Retinal pigment epithelial cell (primary cell): ENCODE measurements at places on chromosomes 12 and 14.

DNA sequence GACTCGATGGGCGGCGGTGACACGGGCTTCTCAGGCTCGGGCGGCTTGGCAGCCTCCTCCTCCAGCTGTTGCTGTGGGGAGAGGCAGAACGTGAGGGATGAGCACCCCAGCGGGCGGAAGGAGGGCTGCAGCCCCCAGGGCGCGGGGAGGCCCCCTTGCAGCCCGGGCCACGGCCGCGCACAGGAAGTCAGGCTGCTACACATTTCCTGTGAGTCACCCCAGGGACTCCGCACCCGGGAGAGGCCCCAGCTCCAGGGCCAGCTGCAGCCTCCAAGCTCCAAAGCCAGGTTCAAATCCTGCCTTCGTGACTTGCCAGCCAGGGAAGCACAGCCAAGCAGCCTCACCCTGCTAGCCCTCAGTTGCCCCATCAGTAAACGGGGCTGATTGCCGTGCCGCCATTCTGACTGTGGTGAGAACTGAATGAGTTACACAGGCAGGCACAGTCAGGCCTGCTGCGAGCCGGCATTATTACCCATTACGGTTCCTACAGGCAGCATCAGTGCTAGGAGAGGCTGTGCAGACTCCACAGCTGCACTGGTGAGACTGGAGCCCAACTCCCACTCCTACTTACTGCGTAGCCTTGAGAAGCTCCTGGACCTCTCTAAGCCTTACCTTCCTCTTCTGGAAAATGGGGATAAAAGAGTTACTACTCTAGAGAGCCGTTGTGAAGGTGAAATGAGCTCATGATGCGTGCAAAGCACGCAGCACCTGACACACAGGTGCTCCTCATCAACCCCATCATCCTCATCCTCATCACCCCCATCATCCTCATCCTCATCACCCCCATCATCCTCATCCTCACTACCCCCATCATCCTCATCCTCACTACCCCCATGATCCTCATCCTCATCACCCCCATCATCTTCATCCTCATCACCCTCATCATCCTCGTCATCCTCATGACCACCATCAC lies 100.9 kb downstream of the NCOR2 start:
- no peak for DNase-seq

DNA sequence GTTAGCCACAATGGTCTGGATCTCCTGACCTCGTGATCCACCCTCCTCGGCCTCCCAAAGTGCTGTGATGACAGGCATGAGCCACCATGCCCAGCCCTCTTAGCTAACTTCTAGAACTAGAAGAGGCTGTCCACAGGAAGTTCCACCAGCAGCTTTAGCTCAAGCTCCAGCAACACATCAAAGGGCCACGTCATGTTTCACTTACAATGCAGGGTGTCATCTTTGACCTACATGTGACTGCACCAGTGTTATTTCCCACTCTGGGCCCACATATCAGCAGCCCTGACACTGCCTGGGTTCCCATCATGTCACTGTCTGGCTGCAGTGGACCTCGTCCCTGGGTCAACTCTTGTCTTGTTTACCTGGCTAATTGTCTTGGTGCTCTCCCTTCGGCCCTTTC lies 147.2 kb downstream of the GRIN2B start:
- no peak for DNase-seq

GRCh38 chr12:55025508-55025907 lies 5.7 kb downstream of the NEUROD4 start:
- no peak for DNase-seq

DNA sequence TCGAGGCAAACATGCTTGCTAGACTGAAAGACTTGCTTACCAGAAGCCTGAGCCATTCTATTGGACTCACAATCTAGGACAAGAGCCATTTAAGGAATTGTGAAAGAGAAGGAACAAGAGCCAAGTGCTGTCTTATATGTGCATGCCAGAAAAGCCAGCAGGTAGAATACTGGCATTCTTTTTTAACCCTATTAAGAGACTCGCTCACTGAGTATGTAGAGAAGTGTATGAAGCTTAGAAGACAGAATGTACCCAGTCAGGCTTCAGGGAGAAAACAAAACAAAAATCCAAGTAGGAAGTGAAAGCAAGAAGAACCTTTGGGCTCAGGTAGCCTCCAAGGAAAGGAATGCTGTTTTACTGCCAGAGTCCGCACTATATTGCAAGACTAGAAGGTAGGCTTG lies 65.9 kb downstream of the DCAF5 start:
- DNase-seq: no peak

- DNase-seq: no peak
These were observed 390 bp downstream of the JKAMP start for GRCh38 chr14:59484639-59485175.

DNA sequence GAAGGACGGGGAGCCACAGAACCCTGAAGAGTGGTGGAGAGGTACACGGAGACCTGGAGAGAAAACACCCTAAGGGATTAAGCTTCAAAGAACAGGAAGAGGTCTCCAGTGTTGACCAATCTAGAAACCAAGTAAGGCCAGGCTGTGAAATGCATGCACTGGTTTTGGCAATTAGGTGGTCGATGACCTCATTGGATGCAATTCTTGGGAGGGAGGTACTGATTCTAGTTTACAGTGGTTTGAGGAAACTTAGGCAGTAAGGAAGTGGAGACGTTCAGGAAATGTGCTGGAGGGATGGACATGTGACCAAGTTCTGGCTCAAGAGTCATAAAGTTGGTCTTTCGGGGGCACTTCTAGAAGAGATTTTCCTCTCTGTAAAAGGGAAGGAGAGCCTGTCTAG lies 91.3 kb upstream of the CEP83 start:
- DNase-seq: no peak

DNA sequence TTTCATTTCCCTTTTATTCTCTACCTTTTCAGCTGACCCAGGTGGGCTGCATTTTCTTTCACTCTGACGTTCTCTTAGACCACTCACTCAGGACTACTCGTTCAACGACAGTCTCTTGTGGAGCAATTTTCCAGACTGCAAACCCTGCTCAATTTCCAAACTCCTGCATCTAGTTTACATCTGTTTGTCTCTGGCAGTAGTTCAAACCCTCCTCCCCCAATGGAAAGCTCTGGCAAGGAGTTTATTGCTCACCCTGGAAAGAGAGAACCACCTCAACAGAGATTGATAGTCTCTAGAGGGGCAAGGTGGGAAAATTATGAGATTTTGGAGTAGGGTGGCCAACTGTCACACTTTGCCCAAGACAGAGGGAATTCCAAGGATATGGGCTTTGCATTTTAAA lies 130.2 kb downstream of the TSHR start:
- no peak for DNase-seq

DNA sequence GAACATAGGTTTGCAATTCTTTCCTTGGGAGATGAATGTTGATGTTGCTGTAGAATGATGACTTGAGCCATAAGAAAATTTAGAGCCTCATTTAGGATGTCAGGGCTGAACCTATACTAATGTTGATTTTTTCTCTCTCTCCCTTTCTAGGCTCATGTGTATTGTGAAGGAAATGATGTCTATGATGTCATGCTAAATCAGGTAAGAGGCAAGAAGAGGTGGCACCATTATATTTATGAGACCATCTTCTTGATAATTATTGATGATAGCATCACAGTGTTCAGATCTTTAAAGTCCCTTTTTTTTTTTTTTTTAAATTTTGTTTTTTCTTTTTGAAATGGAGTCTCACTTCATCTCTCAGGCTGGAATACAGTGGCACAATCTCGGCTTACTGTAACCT lies 3.3 kb downstream of the PARP2 start:
- DNase-seq: no peak

- DNase-seq: no peak
These were observed 124.8 kb upstream of the LMO3 start for GRCh38 chr12:16730772-16731171.

DNA sequence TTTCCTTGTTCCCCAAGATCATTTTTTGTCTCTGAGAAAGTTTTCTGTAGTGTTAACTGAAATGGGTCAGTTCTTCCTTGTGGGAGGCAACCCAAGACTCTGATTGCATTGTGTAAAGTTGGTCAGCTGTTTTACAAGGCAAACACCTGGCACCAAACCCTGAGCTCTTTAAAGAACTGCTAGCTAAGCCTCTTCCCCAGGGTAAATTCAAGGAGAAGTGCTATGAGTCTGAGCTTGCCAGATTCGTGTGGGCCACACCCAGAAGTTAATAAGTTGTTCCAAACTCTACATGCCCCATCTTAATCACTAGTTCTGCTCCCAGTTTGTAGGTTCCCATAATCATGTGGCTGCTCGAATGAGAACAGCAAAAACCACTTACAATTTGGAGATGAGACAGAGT lies 214.5 kb downstream of the BTG1 start:
- DNase-seq: no peak

- DNase-seq: no peak
These were observed 3.3 kb upstream of the CCND2 start for GRCh38 chr12:4270016-4270830.

DNA sequence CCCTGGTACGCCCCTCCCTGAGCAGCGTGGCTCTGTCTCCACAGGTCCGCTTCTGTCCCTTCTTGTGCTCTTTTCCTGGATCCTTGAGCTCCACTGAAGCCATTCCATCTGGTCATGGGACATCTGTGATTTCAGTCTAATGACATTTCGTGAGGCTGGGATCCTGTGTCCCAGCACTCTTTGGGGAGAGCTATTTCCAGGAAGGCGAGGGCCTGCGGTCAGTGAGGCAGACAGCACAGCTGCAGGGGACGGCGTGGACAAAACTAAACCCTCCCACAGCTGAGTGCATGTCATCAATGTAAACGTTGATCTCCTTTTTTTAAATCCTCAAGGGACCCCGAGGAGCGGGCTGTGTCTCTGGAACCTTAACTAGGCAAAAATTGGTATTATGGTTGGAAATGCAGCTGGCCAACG lies 127.7 kb downstream of the DACT1 start:
- no peak for DNase-seq

DNA sequence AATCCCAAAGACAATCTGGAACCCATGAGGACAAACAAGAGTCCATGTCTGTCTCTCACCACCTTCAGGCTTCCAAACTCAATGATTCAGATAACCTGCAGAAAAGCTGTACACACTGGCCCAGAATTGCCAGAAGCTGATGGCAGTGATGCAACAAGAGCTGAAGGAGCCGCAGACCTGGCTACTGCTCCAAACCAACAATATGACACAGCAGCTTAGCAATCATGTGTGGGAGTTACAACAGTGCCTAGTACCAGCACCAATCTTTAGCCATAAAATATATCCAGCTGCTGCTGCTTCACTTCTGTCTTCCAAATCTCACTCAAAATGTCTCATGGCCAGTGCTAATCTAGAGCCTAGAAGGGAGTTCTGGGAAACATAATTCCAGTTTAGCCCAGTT lies 22.0 kb downstream of the RPS6KA5 start:
- no peak for DNase-seq

DNA sequence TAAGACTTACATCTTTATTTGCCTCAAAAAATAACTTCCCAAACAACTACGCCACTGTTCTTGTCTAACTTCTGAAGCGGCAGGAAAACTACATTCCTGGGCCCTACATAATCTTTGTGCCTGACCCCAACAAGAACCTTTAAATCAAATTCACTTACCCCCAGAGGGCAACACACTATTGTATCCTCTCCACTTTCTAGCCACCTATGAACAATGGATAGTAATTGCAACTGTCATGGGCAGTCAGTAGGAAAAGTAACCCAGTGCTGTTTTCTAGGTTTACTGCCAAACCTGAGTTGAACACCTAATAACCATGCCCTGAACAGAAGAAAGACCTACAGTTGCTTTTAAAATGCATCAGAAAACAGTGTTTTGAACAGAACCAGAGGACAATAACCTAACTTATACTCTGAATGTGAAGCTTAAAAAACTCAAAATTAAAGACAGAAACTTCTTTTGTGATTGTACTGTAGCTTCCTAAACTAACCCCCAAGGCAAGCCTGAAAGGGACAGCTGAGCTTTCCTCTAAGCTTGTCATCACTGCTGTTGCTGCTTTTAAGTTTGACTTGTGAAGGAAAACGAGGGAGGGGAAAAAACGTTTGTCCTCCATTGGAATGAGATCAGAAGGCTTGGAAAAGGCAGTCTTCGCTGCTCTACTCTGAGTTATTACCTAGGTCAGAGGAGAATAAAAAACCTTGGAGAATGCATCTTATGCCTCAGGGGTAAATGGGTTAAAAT lies 195.7 kb downstream of the SOX5 start:
- no peak for DNase-seq

DNA sequence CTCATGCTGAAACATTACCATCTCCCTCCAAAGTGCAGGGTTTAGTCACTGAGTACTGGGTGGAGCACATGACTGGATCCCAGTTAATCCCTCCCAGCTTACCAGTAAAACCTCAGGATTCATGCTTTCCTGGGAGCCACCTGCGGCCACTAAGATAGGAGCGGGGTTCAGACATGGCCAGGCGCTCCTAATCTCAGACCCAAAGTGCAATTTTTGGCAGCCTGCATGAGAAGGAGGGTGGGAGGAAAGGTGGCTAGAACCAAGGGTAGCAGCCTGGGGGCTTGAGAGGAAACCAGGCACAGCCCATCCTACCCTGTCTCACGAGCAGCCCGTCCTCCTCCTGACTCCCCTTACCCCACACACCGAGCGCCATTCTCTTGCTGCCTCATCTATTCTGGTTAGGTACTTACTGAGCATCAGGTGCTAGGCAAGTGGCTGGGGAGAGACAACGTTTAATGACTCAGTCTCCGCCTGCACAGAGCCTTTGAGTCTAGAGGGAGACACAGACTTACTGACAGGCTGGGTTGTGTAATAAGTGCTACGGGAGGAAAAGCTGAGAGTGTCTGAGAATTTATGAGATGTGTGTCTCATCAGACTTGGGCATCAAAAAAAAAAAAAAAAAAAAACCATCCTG lies 9.9 kb downstream of the GPRC5A start:
- peak; percentile 95 for DNase-seq

- DNase-seq: peak; percentile 55
These were observed 136.1 kb downstream of the FGD4 start for GRCh38 chr12:32535288-32535999.

GRCh38 chr14:99862136-99862535 lies 68.9 kb downstream of the EML1 start:
- DNase-seq: no peak

DNA sequence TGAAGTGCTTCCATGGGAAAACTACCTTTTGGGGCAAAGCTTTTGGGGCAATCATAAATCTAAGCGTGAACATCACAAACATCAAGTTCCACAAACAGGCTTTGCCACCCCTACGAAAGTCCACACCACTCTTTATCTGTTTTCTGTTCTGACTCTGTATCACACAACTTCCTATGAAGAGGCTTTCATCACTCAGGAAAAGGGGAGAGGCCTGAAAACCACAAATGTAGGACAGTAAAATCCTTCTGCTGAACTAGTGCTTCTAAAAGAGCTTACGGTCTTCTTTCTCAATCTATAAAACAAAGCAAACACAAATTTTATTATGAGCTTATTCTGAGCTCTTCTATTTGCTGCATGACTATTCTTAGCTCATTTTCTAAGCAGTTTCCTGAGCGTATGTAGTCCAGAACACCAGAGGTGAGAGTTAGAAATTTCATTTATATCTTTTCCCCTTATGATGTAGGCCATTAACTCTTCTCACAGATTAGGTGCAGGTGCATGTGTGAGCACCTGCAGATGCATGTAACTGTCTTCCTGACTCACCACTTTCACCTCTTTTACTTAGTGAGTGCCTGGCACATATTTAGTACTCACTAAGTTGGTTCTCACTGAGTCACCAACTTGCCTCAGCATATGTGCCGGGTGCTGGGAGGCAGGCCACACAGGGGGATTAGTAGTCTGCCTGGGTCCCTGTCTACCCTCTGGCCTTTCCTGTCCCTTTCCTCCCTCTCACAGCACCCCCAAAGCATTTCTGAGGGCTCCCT lies 32.9 kb upstream of the SYCP3 start:
- no peak for DNase-seq
